ENCODE measurements at places on chromosomes 1 and 21.

GRCh38 chr1:199101635-199102034, 462.8 kb downstream of the PTPRC start:
- DNase-seq = no peak

GRCh38 chr1:52530563-52531144, 22.2 kb downstream of the TUT4 start:
- DNase-seq = no peak

DNA sequence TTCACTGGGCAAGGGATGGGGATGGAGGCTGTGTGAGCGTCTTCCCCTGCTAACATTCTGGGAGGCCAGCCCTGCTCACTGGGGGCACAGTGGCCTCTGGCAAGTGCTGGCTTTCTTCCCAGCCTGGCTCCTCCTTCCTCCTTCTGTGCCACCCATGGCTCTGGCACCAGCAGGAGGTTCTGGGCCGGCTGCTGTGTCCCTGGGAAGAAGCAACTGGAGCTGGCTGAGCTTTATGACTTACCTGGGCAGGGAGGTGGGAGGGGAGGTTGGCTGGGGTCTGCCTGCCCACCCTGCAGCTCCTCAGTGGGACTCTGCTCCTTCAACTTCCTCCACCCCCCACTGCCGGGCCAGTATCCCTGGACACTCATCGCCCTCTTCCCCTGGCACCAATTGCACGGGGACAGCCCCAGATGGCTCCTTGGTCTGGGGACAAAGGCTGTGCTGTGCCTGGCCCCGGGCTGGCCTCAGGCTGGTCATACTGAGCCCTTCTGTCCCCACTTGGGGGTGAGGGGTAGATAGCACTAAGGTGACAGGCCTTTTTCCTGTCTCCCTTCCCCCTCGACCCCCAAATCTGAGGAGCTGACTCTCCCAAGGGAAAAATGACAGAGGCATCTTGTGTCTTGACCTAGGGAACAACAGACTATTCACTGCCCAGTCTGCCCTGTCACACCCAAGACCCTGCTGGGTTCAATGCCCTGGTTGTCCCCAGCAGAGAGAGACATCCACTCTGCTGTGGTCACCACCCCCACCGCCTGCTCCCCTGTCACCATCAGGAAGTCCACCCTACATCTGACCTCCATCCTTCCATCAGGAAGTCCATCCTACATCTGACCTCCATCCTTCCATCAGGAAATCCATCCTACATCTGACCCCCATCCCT, 14.4 kb downstream of the CDK18 start:
- DNase-seq = no peak

DNA sequence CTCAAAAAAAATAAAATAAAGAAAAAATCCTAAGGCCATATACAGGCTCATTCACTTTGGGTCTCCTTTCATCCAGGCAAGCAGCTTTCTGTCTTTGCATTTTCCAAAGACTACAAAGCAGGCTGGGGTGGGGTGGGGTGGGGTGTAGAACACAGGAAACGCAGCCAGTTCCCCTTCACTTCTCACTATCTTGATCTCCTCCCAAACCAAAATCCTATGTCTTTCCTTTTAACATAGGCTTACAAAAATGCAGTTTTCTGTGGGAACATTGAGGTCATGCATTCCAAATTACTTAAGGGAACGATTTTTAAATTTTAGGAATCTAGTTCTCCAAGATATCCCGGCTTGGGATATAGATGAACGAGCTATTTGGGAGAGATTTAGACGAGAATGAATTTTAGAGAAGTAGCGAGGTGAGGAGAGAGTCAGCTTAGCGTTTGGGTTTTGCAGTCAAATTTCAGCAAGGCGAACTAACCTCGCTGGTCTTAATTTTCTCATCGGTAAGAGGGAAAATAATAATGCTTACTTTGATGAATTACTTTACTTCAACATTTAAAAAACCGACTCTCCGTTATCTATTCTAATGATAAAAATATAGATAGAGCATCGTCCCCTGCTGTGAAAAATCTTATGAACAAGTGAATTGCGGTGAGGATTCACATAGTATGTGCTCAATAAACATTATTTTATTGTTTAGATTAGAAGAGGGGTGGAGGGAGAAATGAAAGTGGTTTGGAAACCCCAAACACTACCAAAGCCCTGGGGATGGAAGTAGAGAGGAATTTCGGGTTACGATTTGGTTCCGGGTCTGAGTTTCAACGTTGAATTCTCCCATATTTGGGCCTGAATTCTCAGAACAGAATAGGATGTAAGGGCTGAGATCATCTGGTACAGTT, 735 bp upstream of the STX12 start:
- DNase-seq = no peak

- DNase-seq = no peak
Observed at GRCh38 chr1:63912643-63913042, 138.8 kb downstream of the ROR1 start.

DNA sequence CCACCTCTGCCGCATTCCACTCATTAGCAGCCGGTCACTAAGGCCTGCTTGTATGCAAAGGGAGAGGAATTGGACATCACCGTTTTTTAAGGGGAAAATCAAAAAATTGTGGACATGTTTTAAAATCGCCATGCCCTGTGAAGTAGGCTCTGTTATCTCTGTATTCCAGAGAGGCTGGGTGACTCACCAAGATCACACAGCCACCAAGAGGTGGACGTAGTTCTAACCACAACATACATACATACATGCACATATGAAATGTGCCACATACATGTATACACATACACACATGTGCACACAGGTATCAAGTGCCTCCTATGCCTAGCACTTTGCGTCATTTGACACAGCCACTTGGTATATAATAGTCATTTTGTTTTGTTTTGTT, 16.0 kb upstream of the ZSCAN20 start:
- DNase-seq = no peak

- no peak for DNase-seq
Observed at GRCh38 chr1:53608676-53609075, 130.3 kb downstream of the GLIS1 start.

DNA sequence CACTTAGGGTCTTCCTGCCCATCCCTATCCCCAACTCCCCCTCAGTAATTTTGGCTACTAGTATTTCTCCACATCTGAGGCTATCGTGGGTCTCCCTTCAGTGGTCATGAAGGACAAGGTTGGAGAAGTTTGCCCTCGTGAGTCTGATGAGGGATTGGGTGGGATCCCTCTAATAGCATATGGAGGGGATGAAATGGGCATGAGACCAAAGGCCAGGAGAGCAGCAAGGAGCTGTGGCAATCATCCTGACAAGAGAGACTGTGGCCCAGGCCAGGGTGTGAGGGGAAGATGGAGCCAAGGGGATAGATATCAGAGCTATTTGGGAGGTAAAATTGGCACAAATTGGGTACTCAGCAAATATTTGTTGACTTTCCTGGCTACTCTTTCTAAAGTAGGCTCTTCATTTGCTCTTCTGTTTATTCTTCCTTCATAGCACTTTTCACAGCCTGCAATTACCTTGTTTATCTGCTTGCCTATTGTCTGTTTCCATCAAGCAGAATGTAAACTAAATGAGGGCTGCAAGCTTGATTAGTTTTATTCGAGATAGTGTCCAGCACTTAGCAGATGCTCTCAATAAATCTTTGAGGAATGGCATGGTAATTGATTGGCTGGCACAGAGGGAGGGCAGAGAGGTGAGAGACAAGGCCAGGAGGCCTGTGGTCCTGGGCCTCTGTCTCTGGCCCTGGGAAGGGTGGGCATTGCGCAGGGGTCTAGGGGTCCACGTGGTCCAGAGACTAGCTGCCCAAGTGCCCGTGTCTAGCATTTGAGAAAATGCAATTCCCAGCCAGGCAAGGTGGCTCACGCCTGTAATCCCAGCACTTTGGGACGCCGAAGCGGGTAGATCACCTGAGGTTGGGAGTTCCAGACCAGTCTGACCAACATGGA, 1.5 kb upstream of the PLK3 start:
- DNase-seq = no peak

GRCh38 chr1:172969611-172970010, 81.1 kb downstream of the TNFSF18 start:
- DNase-seq = no peak

DNA sequence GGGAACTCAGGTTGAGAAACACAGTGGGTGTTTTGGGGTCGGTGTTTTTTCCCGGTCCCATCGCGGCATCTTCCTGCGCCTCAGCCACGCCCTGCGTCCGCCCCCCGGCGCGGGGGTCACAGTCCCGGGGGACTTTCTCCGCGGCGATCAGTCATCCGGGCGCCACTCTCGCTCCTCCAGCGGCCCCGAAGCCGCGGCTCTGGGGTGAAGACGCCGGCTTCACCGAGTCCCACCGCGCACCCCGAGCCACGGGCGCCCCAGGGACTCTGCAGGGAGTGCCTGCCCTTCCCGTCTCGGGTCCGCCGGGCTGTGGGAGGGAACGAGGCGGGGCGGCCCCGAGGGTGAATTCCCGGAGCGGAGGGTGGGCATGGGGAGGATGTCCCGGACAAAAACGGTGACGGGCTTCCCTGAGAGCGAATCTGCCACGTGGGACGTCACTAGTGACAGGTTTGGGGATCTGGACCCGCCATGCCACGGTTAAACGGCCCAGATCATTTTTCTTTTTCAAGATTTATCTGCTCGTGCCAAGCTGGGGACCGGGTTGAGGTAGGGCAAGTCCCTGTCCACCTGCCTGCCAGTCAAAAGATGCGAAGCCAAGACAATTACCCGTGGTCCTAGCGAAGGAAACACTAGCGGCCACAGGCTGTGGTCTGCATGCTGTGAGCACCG, 717 bp upstream of the BATF3 start:
- DNase-seq = no peak

DNA sequence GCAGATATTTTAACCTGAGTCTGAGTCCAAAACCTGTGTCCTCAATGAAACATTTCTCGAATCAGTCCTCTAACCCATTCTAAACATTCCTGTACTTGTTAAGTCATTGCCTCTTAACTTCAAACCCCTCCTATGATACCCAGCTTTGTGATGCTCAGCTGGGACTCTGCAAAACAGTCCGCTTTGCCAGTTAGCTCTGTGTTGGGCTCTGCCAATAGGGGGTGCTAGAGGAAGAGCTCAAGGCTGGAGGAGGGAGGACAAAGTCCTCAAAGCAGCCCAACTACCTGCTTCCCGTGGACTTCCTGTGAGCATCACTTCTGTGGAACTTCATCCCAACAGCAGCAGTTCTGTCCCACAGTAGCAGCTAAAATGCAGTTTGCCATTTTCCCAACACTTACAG, 38.1 kb upstream of the SYT14 start:
- DNase-seq = no peak

DNA sequence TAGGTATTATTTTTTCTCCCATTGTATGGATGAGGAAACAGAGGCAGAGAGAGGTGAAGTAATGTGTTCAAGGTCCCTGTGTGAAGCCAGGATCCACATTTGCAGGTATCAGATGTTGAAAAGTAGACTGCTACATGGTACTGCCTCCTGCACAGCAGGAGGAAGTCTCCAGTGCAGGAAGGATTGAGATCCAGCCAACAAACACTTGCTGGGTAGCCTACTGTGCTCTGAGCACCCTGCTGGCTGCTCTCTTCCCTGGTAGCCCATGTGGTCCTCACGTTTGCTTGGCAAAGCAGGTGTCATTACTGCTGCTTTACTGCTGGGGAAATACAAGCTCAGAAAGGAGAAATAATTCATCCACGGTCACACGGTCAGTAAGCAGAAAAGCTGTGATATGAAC, 21.3 kb upstream of the GRIK3 start:
- no peak for DNase-seq

- no peak for DNase-seq
Observed at GRCh38 chr1:232968965-232969364, 18.6 kb downstream of the NTPCR start.

DNA sequence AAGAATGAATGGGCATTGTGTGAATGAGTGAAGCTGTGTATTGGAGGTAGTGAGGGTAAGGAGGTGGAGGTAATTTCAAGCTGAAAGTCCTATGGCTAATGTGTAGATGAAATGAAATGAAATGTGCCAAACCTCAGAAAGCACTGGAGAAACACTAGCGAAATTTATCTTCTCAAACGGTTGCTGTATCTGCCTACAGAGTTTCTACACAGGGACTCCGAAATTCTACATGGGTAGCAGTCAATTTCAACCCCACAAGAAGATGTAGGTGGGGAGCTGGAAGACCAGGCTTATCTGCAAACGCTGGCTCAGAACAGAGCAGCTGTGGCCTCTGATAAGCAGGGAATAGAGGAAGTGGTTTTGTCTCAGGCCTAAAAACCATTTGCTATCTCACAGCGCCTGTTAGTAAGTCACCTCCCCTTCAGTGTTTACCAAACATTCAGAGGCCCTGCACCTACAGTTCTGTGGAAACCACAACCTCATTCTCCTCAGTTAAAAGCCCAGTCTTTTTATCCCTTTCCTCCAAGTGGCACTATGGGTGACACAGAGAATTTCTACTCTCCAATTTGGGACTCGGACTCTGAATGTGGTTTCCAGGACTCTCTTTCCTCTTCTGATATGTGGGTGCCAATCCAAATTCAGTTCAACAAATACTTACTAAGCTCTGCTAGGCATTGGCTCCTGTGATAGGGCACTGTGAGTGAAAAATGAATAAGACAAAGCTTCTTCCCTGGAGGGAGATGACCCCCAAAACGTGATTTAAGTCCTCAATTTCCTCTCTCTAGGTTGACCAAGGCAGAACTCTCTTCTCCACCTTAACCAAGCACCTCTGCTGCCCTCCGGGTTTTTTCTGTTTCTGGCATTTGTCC, 17.2 kb upstream of the SLAMF6 start:
- DNase-seq = no peak

DNA sequence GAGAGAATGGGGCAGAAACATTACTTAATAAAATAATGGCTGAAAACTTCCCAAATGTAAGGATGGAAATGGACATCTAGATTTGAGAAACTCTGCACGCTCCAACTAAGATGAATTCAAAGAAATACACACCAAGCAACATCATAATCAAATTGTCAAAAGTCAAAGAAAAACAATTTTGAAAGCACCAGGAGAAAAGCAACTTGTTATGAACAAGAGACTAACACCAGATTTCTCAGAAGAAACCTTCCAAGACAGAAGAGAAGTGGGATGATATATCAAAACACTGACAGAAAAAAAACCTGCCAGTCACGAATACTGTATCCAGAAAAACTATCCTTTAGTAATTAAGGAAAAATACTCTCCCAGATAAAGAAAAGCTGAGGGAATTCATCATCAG, 208.6 kb upstream of the SAMSN1 start:
- DNase-seq = no peak

DNA sequence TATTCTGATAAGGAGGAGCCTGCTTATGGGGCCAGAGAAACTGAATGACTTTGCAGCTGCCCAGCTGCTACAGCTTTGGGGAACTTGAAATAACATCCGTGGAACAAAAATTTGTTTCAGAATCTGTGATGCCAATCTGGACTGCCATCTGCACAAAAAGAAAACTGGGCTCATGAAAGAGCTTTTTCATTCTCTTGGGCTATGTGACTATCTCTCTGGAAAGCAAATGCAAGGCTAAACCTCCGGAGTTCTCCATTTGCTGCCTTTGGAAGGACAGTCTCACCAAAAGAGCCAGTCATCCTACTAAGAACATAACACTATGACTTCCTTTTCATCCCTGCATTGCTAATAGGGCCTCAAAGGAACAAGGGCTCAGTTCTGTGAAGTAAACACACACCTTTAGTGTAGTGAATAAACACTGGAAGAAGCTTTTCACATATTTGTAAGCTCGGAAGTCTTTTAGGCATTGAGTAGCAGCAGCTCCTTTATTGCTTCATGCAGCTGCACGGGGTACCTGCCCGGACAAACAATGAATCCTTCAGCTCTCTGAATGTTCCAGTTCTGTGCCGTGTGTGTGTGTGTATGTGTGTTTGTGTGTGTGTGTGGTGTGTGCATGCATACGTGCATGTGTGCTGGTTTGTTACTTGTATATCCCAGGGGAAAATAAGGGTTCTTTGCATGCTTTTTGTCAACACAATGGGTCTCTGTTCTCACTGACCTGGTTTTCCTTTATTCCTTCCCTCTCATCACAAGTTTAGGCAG, 255.5 kb upstream of the SGIP1 start:
- no peak for DNase-seq
